RKO (cell line): ENCODE measurements at places on chromosomes 4 and X.

- DNase-seq: no peak
These were observed 13.1 kb upstream of the KIAA0232 start for GRCh38 chr4:6769233-6769988.

GRCh38 chrX:39772057-39772832, 325.5 kb downstream of the BCOR start:
- DNase-seq: no peak

GRCh38 chrX:15579778-15580747, 20.7 kb downstream of the ACE2 start:
- DNase-seq: no peak

GRCh38 chr4:177348348-177348747, 38.7 kb downstream of the NEIL3 start:
- no peak for DNase-seq

DNA sequence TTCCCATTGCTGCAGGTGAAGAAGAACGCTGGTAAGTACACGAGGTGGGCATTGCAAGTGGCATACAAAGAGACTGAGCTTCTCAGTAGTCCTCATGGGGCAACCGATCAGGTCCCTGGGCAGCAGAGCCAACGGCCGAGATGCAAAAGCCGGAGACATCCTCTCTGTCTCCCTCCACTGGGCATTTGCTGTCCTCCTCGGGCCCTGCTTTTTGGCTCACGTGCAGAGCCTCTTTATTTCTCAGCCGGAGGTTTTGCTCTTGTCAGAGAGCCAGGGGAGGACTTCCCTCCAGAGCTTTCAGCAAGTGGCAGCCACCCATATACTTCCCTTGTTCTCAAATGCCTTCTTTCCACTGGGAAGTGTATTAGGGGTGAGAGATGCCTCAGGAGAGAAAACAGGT, 18.0 kb downstream of the STARD8 start:
- DNase-seq: no peak

DNA sequence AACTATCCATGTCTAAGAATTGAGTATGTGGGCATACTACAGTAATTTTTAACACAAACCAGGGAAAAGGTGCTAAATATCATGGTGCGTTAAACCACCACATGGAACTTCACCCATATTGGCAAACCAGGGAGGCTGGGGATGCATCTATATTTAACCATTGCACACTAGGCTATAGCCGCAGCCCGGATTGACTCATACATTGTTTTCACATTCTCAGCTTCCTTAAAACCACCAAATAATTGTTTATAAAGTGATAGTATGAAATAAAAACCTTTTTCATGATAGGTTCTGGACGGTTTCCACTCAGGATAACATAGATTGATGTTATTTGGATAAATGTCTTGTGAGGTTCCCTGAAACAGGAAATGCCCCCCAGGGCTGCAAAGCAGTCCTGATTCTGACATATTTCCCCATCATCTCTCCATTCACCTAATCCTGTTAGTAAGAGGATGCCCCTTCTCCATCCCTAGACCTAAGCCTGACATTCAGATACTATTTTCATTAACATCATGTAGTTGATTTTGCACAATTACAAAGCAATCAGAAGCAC, 7.9 kb downstream of the COL25A1 start:
- DNase-seq: no peak

GRCh38 chr4:56684320-56685050, 3.4 kb upstream of the HOPX start:
- no peak for DNase-seq

DNA sequence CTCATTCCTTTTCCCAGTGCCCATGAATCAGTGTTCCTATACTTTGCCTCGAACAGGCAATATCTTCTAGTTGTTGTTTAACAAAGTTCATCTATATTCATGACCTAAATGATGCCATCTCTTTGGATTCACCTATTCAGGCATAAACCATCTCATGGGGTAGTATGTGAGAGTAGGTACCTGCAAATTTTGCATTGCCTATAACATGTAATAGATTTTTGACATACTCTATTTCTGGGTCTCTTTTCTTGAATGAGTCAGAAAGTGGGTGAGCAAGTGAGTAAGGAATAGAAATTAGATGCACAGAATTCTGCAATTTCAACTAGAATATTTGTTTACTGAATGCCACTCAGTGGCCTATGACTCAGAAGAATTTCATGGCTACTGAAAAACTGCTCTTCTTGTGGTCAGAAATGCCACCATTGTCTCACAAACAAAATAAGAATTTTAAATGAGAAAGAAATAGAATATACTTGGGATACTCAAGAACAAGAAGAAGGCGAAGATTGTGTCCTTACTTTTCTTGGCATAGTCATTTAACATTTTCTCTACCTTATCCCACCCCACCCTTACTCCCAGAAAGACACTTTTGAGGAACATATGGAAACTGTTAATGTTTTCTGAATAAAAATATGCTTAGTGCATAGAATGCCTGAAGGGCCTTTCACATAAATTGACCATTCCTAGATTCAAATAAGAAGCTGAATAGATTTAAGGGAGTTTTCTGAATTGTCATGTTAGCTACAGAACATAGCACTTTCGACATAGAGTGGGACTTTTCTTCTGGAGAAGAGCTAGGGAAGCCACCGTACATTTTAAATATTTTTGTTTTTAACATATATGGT, 86.8 kb downstream of the HHIP start:
- DNase-seq: no peak

DNA sequence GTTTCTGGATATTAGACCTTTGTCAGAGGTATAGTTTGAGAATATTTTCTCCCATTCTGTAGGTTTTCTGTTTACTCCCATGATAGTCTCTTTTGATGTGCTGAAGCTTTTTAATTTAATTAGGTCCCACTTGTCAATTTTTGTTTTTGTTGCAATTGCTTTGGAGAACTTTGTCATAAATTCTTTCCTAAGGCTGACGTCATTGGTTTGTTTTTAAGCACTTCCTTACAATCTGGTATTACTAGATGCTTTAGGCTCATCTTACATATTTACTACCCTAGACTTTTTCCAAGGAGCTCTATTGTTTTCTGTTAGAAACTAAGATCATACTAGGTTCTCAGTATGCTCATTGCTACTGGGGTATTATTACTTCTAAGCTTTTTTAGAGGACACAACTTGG, 806.3 kb downstream of the PDHA2 start:
- DNase-seq: no peak

- DNase-seq: no peak
These were observed 896 bp downstream of the KDR start for GRCh38 chr4:55124322-55125076.

DNA sequence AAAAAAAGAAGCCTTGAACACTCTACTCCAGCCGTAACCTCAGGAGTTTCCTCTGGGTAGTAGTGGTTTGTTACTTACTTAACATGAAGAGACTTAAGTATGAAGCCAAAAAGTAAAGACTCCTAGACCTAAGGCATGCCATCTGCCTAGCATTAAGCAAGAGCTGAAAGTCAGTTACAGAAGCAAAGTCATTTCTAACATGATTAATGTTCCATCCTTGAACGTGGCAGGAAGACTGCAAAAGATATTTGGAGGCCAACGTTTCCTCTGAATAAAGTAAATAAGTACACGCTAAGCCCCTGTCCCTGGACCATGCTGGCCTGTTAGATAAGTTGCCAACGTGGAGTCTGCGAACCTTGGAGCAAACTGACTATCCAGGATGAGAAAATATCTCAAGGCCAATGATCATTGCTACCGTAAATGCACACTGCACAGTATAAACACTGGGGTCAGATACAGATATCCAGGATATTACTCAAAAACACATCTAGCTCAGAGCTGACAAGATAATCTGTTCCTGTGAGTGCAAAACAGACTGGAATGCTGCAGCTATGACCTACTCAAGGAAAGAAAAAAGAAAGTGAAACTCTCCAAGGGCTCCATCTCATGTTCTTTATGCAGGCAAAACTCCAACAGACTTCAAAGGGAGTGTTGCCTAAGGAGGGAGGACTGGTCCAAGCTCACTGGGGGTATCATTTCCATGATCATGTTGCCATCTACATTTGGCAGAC, 255.8 kb downstream of the COL25A1 start:
- no peak for DNase-seq

DNA sequence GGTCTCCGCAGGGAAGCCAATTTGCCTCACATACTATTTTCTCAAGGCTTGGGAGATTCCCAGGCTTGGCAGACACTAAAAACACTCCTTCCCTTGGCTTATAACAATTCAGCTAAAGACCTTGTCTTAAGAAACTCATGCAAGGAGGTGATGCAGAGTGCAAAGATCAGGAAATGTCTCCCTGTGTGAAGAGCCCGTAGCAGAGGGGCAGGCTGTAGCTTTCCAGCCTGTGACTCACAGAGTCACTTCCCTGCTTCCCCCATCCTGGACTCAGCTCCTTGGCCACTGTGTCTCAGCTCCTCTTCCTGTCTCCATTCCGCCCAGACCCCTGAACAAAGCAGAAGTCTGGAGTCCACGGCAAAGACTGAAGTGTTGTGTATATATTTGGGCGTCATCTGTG, 56.1 kb downstream of the KDR start:
- DNase-seq: no peak

GRCh38 chr4:94621491-94622080, 136.2 kb upstream of the BMPR1B start:
- DNase-seq: peak; percentile 44

DNA sequence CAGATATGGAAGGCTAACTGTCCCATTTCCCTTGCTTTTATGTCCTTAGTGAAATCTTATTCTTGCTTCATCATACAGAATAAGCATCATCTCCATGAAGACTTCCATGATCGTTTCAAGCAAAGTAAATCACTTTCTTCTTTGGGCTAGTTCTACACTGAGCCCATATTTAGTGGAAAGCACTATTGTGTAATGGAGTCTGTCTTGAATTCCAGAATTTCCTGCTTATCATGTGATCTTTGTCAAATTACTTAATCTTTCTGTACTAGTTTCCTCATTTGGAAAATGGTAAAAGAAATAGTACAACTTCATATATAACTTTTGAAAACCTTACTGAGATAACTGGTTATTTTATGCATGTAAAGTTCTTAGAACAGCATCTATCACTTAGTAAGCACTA, 7.6 kb downstream of the ANAPC10 start:
- DNase-seq: no peak

GRCh38 chrX:152177052-152177451, 38.7 kb upstream of the MAGEA10 start:
- no peak for DNase-seq

DNA sequence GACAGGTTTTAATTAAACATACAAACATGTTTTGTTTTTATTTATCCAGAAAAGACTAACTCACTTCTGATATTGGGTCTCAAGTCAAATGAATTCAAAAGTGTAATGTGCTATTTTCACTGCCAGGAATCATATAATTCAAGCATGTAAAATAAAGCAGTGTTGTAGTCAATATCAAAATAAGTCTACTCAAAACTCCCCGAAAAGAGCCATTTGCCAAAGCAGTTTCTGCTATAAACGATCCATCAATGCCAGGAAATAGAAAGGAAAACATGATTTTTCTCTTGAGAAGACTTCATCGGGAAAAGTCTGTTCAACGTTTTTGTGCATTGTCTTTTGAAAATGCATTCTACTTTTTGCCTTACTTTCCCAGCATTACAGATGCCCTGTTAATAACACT, 633.3 kb downstream of the FAT4 start:
- no peak for DNase-seq

DNA sequence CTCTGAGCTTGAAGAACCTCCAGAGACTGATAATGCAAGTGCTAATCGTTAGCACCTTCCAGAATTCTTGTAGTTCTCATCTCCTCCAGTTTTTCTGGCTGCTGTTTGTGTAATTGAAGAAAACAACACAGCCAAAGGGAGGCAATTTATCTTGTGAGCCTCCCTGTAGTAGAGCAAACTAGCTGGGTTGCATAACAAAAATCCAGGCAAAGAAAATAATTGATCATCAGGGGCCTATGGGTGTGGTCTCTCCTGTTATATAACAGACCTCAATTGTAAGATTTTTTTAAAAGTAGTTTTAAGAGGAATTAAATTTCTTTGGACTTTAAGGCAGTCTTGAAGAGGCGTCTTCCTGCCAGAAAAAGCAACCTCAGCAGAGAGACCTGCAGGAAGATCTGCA, 817.0 kb downstream of the CENPC start:
- DNase-seq: no peak

DNA sequence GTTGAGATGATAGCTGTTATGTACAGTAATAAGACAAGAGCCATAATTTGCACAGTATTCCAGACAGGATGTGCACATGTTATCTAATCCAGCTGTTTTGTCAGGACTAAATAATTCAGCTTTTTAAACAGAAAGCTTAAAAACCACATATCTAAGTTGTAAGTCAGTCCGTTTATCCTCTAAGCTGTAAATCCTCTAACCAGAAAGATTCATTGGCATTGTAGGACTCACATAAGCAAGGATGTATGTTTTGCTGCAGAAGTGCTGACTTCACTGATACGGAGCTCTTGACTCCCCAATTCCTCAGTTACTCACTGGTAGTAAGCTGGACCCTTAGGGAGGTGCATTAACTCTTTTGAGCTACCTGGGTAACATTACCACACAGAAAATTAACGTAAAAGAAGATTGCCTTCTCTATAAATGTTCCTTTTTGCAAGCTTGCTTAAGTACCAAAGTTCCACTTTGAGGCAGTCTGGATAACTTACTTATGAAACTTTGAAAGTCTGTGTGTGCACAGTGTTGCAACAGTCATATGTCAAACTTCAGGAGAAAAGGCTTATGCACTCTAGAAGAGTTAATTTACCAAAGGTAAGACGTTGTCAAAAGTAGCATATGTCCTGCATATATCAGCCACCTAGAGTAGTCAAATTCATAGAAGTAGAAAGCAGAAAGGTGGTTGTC, 58.3 kb upstream of the MAGEB2 start:
- no peak for DNase-seq

DNA sequence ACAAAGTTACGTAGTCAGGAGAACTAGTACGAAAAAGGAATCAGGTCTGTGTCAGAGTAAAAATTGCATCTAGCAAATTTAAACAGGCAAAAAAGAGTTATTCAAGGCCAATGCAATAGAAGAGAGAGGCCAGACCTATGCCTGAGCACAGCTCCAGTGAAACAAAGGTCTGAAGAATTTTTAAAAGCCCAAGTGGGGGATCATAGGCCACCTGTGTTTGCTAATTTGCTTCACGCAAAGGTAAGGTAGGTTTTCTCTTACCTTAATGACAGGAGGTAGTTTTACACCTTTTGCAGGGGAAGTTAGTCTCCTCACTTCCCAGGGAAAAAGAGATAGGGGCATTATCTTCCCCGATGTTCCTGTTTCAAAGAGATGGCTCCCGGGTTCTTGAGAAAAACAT, 448.6 kb upstream of the TECRL start:
- DNase-seq: no peak

GRCh38 chrX:13835825-13836224, 18.9 kb upstream of the GPM6B start:
- no peak for DNase-seq

- DNase-seq: no peak
These were observed 2582.2 kb downstream of the PCDH7 start for GRCh38 chr4:33302321-33302720.

GRCh38 chr4:33780952-33781791, 2463.1 kb downstream of the ARAP2 start:
- peak; percentile 91 for DNase-seq

DNA sequence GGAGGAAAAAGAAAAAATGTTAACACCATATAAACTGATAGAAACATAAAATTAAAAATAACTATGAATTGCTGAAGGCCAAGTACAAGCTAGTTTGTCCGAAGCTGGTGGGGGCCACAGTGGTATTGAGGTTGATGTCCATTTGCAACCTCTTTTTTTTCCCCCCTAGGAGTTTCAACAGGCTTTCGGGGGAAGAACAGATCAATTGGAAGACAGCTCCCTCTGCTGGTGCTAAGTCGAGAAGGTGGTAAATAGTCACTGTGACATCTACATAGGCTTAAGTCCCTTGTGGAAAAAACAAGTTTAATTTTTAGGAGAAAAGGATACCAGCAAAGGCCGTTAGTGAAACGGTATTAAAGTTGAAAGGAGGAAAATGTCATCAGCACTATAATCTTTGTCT, 115.7 kb upstream of the ZXDA start:
- DNase-seq: peak; percentile 72

- DNase-seq: no peak
These were observed 522.2 kb upstream of the NR3C2 start for GRCh38 chr4:148964456-148964855.
